ENCODE measurements at places on chromosomes 6 and 20. TPM values are rescaled to one million over a fixed set of nuclear protein-coding genes. Genes with fewer than 3 reads are reported as not detected.

Gene SPINT3
- polyA plus RNA-seq: not detected

- no peak for DNase-seq
These were observed 23.2 kb downstream of the FAM50B start for GRCh38 chr6:3872370-3872854.

Gene ZNF322
- polyA plus RNA-seq: 4.0 TPM

Gene PNPLA1
- polyA plus RNA-seq: not detected

Gene SLC35D3
- 0.04 TPM for polyA plus RNA-seq

Gene LY6G6D
- polyA plus RNA-seq: not detected

Gene SLC9A8
- polyA plus RNA-seq: 3.3 TPM

- DNase-seq: no peak
These were observed 4.9 kb upstream of the HNF4A start for GRCh38 chr20:44350567-44350966.

Gene RARS2
- polyA plus RNA-seq: 19.1 TPM

DNA sequence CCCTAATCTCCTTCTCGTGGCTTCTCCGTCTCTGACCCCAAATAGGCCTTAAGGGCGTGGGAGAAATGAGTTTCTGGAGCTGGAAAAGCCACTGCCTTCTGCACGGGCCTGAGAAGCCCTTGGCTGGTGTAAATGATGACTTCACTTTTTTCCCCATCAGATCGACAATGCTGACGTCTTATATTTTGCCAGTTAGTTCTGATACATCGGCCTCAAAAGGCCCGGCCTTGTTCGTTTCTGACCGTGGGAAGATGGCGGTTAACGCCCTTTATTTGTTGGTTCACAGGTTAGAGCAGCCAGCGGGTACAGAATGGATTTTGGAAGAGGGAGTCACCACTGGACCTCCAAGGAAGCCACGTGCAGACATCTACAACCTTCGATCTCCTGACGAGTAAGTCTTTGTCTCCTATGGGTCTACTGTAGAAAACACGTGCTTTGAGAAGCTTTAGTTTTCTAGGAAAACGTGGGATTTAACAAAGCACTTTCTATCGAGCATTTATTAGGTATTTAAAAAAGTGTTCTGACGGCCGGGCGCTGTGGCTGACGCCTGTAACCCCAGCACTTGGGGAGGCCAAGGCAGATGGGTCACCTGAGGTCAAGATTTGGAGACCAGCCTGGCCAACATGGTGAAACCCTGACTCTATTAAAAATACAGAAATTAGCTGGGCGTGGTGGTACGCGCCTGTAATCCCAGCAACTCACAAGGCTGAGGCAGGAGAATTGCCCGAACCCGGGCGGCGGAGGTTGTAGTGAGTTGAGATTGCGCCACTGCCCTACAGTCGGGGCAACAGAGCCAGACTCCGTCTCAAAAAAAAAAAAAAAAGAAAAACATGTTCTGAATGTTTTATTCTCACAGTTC lies 1.2 kb upstream of the ZNFX1 start:
- DNase-seq: no peak

Gene TRIM15
- not detected for polyA plus RNA-seq

DNA sequence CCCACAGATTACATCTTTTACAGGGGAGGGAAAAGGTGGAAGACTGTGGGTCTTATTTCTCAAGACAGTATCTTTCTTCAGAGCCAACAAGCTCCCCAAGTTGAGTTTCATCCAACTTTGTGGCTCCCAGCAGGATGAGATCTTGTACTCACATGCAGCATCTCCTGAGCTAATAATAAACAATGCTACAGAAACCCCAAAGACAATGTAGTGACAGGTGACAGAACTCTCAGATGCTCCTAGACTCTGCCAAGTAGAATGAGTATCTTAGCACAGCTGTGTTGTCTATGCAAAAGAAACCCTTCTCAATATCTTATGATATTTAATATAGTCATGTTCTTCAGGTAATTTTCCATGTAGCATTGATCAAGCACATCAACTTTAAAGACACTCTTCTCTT lies 90.0 kb downstream of the TBX18 start:
- no peak for DNase-seq

DNA sequence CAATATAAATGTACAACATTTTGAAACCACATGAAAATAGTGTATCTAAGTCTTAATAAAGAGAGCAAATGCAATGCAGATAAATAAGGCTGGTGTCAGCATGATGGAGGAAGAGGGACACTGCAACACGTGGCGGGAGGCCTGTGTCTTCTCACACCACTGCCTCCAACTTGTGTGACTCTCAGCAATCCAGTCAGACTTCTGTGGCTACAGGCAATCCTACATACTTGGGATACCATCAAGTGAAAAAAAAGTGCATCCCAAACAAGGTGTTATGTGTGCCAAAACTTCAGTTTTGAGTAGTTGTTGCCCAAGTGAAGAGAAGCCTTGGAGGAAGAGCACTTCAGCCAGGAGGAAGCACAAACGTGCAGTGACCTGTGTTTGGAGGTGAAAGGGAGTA lies 68.6 kb downstream of the PKIB start:
- no peak for DNase-seq

GRCh38 chr6:134739299-134740026 lies 210.4 kb downstream of the ALDH8A1 start:
- no peak for DNase-seq

Measured in heart right ventricle (tissue), 16 donors.